ENCODE measurements at places on chromosomes 6 and 20.

DNA sequence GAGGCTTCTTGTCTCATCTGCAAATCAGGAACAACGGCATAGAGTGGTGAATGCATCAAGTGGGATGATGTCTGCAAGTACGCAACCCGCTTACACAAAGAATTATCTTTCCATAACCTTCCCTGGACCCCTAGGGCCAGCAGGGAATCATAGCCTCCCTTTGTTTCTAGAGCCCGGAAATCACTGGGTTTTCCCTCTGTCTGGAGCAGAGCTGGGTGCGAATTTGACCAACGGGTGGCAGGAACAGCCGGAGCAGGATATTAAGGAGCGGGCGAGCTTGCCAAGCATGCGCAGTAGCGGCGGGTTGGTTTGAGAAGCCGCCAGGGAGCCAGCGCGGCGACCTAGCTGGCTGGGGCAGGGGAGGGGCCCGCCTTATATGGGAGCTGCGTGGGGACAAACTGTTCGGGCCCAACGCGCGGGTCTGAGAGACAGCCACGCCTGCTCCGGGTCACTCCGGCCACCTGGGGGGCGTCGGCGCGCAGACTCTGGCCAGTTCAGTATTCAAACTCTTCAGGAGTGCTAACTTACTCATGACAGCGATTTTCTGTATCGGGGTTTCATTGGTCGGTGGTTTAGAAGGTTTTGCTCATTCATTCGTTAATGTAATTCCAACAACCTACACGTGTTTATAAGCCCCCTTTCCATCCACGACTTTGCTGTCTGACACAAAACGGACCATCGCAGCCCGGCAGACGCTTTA, 1.6 kb upstream of the KIF16B start:
- DNase-seq = peak; percentile 68

DNA sequence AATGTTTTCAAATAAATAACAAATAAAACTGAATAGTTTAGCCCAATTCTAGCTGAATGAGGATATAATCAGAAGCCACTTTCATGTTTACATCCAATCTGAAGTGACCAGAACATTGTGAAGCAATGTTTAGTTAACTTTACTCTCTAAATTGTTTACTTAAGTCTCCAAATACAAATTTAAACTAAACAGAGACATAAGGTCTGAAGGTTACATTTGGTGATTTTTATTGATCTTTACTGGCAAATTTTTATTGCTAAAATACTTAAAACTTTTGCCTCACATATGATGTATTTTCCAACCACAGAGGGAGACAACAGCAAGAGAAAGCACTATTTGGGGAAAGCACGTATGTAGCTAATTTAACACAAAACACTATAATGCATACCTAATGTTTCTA, 106.8 kb upstream of the THEMIS start:
- DNase-seq = no peak

DNA sequence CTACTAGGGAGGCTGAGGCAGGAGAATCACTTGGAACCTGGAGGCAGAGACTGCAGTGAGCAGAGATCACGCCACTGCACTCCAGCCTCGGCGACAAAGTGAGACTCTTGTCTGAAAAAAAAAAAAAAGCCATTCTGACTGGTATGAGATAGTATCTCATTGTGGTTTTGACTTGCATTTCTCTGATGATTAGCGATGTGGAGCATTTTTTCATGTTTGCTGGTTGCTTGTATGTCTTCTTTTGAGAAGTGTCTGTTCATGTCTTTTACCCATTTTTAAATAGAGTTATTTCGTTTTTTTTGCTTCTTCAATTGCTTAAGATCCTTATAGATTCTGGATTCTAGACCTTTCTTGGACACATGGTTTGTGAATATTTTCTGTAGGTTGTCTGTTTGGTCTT, 103.5 kb upstream of the SIM1 start:
- DNase-seq = no peak

GRCh38 chr20:11008444-11009033, 334.7 kb upstream of the JAG1 start:
- DNase-seq = no peak

- DNase-seq = no peak
Observed at GRCh38 chr6:124604719-124605118, 357.5 kb upstream of the RNF217 start.

DNA sequence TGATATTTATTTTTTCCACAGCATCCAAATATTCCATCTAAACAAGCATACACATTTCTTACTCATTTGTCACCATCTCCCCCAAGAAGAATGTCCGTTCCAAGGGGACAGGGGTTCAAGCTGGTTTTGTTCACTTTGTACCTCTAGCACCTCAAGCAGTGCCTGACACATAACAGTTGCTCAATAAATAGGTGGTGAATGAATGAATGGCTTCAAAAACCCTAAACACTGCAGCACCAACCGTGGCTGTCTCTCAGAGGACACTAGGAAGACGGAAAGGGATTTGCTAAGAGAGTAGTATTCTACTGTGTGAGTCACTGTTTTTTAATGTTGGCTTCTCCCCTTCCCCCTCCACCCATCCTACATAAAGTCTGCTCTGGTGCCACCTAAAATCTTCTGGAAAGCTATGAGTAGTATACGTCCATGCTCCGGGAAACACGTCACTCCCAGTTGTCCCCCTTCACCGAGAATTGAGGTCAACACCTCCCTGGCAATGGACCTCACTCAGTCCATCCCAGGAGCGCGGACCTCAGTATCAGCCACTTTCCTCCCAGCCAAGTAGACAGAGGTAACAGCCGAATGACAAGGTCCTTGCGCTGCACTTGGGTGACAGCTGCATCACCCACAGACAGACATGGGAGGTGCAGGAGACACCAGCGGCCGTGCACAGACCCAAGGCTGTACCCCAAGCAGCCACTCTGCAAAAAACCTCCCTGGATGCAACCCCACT, 107.4 kb downstream of the PREX1 start:
- DNase-seq = no peak

All from naive B cell (primary cell).